ENCODE measurements at places on chromosomes 6 and 20.

DNA sequence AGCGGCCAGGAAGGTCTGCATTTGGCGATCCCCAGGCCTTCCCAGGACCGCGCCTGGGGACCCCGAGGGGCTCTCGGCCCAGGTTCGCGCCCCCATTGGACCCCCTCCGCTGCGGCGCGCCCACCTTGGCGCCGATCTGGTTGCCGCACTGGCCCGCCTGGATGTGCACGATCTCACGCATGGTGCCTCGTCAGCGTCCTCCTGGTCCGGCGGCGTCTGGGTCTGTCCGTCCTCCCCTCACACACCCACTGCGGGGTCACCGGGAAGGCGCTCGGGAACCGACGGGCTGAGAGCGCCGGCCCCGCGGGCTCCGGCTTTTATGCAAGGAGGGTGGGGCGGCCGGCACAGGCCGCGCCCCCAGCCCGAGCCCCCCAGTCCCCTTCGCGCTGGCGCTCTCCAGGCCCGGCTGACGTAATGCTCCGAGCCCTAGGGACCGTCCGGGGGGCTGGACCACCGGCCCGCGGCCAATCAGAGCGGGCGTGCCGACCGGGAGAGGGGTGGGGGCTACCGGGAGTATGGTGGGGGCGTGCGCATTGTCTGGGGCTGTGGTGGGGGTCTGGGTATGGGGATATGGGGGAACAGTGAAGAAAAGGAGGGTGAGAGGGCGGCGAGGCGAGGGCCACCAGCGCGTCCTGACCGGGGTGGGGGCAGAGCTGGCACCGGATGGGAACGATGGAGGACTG, at the start of gene TUBB2B:
Gene TUBB2B, minus strand, starts transcription at position 291 of the 683 bp plus-strand sequence. Its CDS starts 110 bp downstream, at position 181.
- DNase-seq, result no peak

GRCh38 chr6:36150283-36150682, 20.0 kb downstream of the MAPK13 start:
- no peak for DNase-seq

GRCh38 chr6:78460711-78461110, 406.6 kb upstream of the IRAK1BP1 start:
- DNase-seq, result no peak

DNA sequence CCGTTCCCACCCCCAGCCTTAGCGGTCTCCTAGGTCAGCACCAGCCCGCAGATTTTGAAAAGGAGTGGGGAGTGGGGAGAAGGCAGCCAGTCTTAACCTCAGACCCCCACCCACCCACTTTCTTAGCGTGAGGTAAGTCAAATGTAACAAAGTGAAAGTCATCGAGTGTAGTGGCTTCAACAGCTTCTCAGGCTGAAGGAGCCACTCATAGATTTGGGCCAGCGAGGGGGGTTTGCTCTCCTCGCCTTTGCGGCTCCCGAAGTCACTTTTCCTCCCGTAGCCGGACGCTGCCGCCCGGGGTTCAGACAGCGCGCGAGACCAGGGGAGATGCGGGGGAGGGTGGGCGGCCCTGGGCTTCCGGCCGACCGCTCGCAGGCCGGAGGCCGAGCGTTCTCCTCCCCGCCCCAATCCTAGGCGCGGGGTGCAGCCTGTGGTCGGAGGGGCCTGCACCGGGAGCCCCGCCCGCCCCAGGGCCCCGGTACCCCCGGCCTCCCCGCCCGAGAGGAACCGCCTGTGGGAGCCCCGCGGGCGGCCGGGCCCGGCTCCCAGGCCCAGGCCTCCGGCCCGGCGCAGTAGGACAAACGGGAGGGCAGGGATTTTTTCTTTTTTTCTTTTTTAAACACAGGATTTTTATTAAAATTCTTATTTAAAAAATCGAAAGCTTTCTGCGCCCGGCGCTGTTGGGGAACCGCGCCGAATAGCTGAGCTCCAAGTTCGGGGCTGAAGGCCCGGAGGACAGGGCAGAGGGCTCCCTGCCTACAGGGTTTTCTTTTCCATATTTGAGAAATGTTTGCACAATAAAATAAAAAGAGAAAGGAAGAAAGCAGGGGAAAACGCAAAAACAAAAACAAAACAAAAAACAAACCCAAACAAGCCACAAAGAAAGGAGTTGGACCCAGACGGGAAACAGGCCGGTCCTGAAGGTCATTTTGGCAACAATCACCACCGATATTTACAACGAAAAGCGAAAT, 3.2 kb downstream of the NKX2-2 start:
- DNase-seq, result no peak

DNA sequence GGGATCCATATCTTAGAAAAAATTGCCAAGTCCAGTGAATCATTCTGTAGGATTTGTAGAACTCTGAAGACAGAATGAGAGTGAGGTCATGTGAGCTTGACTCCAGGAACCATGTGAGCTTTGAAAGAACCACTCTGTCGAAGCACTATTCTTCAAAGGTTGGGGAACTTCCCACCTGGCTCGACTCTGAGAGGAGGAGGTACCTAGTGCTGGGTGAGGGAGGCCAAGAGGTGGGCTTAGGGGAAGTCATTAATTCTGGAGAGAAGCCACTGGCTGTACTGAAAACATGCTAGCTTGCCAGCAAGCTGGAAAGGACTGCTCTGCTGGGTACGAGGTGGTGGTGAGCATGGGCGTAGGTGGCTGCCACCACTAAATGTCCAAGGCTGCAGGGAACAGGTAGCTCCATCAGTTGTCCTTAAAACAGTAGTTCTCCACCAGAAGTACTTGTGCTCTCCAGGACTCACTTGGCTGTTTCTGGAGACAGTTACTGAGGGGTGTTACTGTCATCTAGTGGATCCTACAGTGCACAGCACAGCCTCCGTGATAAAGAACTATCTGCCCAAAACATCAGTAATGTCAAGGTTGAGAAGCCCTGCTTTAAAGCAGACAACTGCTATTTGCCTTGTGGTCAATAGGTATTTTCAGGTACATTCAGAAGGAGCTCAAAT, 34.7 kb upstream of the SYNJ2 start:
- DNase-seq, result peak; percentile 36

- DNase-seq, result no peak
Observed at GRCh38 chr6:16851758-16852157, 90.5 kb upstream of the ATXN1 start.

GRCh38 chr6:157283900-157284737, 39.2 kb downstream of the TMEM242 start:
- no peak for DNase-seq

DNA sequence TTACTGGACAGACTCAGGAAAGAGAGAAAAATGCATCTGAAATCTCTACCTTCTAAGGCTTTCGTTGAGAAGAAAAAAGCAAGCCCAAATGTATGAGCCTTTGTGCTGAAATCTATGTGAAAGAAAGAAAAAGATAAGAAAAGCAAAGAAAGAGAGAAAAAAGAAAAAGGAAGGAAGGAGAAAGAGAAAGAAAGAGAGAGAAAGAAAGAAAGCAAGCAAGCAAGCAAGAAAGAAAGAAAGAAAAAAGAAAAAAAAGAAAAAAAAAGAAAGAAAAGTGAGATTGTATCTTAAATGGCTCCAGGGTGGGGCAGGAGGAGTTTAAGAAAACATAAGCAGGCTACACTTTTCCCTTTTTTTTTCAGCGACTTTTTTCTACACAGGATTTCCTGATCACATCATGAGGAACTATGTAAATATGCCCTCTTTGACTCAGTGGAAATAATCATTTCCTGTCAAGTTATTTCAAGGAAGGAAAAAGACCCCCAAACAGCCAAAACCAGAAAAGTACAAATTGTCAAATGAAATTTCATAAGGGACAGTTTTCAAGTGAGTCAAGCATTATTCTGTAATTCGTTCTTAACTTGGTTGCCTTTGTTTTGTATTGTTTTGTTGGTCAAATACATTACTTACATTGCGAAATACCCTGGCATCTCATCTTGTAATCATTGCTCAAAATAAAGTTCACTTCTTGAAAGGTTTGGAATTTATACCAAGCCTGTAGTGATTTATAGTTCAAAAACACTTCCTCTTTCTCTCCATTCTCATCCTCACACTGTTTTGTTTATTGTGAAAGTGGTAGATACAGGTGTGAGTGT, 79.5 kb upstream of the RNF217 start:
- DNase-seq, result no peak

Data from activated CD8-positive, alpha-beta T cell treated with anti-CD3 and anti-CD28 coated beads for 36 hours (primary cell).